GOT3 (cell line): ENCODE measurements at places on chromosomes 5 and 9.

DNA sequence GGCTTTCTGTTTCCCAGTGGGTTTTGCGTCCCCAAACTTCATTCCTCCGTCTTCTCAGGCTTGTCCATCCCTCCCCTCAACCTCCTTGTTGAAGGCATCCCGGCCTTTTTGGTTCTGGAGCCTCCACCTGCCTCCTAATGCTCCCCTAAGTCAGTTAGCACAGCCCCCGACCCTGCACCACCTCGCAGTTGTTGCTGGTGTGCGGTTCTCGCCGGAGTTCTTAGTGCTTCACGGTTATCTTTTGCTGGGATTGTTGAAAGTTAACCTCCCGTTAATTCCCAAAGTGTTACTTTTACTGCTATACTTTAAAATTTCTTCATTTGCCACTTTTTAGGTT lies 447 bp downstream of the UBLCP1 start:
- DNase-seq = no peak

DNA sequence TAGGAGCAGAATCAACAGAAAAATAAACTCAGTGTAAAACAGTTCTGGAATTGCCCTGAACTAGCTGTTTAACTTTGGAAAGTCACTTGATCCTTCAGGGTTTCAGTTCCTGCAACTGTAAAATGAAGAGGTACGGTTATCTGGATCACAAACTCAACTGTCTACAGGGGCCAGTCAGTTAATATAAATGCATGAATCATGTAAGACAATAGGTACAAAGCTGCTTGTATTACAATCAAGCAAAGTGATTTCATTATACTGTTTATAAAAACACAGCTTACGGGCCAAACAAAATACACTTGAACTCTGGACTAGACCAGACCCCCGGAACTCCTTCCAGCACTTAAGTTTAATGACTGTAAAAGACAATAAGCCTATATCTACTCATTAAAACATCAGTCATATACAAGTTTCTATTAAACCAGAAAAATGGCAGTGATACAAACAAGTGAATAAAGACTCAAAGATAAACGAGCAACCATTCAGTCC lies 73.0 kb downstream of the MRPS27 start:
- DNase-seq = no peak

GRCh38 chr9:88658311-88658822 lies 123.4 kb downstream of the NXNL2 start:
- no peak for DNase-seq

DNA sequence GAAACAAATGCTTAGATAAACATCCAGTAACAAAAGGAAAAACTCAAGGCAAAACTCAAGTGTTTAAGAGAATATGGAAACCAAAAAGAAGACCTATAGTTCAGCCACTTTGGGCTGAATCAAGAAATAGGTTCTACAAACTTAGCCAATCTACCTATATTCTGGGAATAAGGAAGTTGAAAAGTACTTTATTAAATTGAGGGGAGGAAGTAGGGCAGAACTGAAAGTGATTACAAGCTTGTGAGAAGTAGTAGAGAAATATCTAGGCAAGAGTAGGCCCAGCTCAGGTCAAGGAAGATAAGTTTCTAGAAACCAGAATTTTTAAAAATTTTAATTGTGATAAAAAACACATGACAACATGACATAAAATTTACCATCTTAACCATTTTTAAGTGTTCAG lies 384.8 kb upstream of the PCSK5 start:
- DNase-seq = no peak

DNA sequence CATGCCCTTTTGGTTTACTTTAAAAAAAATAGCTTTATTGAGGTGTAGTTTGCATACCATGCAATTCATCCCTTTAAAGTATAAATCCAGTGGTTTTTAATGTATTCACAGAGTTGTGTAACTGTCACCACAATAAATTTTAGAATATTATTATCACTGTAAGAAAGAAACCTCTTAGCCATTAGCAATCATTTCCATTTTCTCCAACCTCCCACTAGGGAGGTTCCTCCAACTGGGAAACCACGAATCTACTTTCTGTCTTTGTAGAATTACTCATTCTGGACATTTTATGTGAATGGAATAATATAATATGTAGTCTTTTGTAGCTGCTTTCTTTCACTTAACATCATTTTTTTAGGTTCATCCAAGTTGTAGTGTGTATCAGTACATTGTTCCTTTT lies 43.5 kb downstream of the UNC13B start:
- DNase-seq = no peak

- no peak for DNase-seq
These were observed 439.2 kb downstream of the DNAH5 start for GRCh38 chr5:13505326-13505725.

DNA sequence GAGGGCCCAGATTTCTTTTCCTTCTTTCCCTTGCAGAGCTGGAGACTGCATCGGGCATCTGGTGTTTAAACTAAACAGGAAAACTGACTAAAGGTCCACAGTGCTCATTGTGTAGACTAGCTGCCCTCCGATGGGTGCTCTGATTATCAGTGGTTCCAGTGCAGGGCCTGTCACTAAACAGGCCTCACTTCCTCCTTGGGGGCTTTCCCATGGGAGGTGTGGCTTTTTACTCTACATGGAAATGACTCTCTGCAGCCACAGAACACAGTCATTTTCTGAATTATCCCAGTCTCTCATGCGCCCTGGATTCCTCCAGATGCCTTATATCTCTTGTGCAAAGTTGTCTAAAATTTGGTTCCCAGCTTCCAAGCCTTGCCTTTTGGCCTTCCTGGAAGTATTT lies 199.2 kb downstream of the TRIO start:
- no peak for DNase-seq

DNA sequence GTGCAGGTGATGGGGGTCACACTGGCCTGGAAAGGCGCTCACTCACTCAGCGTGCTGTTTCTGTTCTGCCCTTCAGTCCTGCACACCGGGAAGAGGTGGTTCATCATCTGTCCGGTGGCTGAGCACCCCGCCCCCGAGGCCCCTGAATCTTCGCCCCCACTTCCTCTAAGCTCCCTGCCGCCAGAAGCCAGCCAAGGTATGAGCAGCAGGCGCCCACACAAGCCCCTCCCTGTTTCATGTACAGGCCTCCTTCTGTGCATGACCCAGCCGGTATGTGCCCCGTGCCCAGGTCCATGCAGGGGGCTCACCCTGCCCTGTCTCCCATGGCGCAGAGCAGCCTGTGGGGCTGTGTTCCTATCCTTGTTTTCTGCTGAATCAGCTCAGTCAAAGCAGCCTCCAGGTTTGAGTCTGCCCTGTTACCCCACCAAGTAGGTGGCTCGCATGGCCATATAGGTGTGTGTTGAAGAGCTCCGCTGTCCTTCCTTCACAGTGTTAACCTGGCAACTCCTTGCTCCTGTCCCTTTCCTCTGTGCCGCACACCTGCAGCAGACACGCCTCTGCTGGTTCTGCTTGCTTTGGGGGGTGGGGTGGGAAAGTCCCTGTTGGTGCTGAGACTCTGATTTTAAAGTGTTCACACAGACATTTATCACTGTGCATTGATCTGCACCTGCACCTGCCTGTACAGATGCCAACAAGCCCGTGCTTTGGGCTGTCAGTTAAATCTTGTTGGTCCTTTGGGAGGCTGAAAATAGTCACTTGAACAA lies 84.8 kb downstream of the WNK2 start:
- no peak for DNase-seq

DNA sequence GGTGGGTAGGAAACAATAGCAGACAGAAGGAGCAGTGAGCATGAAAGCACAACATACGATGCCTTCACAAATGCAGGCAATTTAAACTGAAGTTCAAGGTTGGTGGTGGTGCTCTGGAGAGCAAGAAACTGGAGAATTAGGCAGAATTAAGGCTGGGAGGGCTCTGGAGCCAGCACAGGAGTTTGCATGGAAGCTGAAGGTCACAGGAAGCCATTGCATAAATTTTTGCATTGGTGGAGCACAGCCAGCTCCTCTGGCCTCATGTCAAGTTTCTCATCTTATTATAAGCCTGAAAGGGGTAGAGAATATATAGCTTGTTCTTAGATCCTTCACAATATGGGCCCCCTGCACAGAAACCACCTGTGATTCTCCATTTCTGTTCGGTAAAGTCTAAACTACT lies 207.4 kb downstream of the PAPPA start:
- DNase-seq = no peak

- no peak for DNase-seq
These were observed 482.8 kb upstream of the ARRDC3 start for GRCh38 chr5:91865915-91866314.
